ENCODE measurements at places on chromosomes 7 and 10. TPM values are rescaled to one million over a fixed set of nuclear protein-coding genes. Genes with fewer than 3 reads are reported as not detected.

DNA sequence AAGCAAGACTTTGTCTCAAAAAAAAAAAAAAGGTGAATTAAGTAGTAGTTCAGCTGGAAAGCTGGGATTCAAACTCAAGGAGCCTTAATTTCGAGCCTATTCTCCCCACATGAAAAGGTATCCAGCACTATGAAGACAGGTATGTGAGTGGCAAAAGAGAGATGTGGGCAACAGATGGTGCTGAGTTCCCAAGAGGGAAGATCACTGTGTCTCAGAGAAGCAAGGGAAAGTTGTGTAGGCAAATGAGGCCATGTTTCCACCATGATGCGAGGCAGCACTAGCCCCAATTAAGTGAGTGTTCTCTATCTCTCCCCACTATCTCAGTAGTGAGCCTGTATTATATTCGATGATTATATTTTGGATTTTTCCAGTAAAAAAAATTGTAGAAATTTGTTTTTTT is 19.8 kb upstream of the ST7 start:
- no peak for DNase-seq

GRCh38 chr10:3172081-3172445 is 519 bp downstream of the PITRM1 start:
- no peak for DNase-seq

The KIF11 gene
- total RNA-seq, result 0.85 TPM

- no peak for DNase-seq
These were observed 68.2 kb downstream of the CH25H start for GRCh38 chr10:89138755-89139490.

The SSMEM1 gene
- total RNA-seq, result not detected

- no peak for DNase-seq
These were observed 157.3 kb downstream of the USP6NL start for GRCh38 chr10:11454160-11454559.

DNA sequence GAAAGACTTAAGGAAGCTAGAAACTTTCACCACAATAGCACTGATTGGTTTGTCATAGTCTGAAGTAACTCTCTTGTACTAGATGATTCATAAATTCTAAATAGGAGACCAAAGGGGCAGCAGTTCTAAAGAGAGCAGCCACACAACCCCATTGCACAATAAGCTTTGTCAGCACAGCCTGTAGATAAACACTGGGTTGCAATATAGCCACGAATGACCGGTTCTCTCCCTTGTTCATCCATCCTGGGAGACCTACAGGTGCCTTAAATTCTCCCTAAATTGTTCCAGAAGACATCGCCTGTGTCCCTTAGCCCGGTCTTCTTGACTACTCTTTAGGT is 167.0 kb downstream of the SNX13 start:
- DNase-seq, result no peak

The IGFBP1 gene
- not detected for total RNA-seq

GRCh38 chr10:129892548-129893052 is 71.5 kb downstream of the EBF3 start:
- peak; percentile 24 for DNase-seq

GRCh38 chr7:29285444-29285793 is 90.8 kb downstream of the CHN2 start:
- DNase-seq, result no peak

DNA sequence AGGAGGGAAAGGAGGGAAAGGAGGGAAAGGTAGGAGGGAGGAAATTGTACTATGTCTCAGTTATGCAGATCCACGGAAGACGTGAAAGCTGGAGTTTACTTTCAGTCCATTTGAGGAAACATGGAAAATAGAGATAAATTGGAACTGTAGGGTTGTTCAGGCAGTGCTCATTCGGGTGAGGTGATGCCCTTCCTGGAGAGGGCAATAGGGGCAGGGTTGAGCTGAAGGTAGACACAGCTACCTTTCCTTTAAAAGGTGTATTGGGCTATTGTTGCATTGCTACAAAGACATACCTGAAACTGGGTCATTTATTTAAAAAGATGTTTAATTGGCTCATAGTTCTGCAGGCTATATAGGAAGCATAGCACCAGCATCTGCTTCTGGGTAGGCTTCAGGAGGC is 116.9 kb upstream of the PLXDC2 start:
- no peak for DNase-seq

- DNase-seq, result no peak
These were observed 86.3 kb downstream of the RAB11FIP2 start for GRCh38 chr10:117960345-117960935.

- DNase-seq, result no peak
These were observed 108.3 kb downstream of the AOAH start for GRCh38 chr7:36615852-36616540.

DNA sequence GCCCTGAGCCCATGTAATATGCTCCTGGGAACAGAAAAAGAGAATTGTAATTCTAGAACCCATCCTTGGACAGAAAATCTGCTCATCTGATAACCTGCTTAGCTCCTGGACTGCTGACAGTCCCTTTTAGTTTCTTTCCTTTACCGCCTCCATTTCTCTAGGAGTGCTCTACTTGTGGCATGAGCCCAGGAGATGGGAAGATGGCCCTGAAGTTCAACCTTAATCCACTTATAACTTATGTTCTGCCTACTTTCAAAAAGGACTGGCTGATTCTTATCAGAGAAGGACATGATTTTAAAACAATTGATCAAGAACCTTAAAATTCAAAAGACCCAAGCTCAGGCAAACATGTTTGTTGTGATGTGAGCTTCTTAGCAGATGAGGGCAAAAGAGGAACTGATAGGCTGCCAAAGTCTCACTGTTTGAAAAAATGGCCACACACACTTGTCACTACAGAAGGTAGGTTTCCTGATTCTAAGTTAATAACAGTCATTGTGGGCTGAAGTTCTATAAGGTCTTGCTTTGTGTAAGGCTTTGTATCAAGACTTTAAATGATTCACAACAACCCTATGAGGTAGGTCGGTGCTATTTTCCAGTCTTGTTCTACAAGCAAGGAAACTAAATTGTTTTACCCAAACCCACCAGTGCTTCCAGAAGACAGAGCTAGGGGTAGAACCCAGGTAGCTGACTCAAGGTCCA is 94.3 kb upstream of the AFAP1L2 start:
- DNase-seq, result no peak

The ANK3 gene
- total RNA-seq, result 255 TPM

GRCh38 chr10:86100581-86101061 is 266.0 kb downstream of the GRID1 start:
- no peak for DNase-seq

GRCh38 chr10:78460204-78460603 is 426.5 kb downstream of the RPS24 start:
- no peak for DNase-seq

DNA sequence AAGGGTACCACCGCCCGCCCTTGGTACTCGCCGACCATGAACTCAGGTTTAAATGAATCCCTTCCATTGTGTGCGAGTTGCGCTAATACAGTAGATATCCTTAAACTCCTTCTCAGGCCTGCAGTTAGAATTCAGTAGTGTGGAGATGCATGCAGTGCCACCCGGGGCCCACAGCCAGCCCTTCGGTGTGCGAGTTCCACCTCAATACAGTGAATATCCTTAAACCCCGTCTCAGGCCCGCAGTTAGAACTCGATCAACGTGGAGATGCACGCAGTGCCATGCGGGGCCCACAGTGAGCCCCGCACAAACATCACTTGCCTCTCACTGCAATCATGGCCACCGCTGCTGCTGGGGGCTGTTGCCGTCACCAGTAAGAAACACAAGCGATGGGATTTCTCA is 261.9 kb downstream of the MAD1L1 start:
- no peak for DNase-seq
